ENCODE measurements at places on chromosomes 7 and 10.

GRCh38 chr7:85730012-85730411 lies 543.2 kb upstream of the SEMA3D start:
- DNase-seq, result no peak

DNA sequence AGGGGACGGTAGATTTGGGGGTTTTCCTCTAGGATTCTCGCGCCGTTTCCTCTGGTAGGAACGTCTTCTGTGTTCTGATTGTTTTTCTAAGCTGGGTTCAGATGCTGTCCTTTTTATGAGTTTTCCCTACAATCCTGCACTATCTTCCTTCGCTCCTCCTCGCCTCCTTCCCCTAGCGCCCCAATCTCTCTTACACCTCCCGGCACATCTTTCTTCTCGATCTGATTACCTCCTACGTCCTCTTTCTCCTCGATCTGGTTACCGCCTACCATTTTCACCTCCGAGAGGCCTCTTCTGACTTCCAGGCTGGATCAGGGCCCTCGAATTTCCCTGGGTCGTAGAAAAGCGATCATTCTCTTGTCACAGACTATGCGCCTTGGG lies 413 bp downstream of the BUD31 start:
- DNase-seq, result no peak

DNA sequence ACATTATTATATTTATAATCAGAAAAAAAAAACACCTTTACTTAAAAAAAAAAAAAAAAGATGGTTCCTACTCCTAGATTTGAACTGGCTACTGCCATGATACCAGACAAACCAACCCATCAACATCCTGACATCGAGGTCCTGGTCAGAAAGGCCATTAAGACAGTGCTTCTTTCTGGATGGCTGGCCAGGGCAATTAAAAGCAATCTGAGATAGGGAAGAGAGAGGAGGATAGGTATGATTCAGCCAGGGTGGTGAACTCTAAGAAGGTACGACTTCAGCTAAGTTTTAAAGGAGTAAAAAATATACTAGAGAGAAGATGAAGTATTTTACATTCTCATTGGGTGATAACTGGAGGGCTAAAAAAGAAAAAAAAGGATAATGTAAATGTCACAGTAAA lies 139.0 kb downstream of the DOCK4 start:
- no peak for DNase-seq

DNA sequence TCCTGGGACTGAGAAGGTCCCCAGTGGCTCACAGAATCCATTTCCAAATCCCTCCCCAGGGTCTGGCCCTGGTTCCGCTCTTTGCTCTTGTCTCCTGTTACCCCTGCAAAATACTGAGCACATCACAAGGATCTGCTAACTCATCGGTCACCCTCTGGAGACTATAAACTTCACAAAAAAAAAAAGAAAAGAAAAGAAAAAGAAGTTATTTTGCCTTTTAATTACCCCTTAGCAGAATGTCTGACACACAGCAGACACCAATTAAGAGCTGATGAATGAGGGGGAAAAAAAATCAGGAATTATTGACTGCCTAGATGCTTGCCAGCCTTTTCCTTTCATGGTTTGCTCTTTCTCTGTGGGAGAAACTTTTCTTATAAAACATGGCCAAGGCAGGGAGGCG lies 578.7 kb downstream of the GRID1 start:
- DNase-seq, result no peak

DNA sequence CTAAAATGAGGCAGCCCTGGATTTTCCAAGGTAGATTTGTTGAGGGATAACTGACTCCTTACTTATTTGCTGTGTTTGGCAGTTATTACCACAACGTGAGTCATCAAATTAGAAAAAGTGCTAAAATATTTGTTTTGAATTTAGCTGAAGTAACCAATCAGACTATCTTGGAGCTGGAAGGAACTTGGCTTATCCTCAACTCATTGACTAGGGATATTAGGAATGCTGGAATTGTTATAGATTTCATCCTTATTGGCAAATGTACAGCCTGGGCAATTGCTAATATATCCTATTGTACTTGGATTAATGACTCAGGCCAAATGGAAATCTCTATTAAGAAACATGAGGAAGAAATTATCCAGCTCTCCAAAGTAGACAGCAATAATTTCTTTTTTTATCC lies 1189.0 kb upstream of the LRRN3 start:
- DNase-seq, result no peak

Measured in NCI-H1417 treated with DMSO at 0.1 percent for 48 hours (cell line).